Effector memory CD4-positive, alpha-beta T cell (primary cell): ENCODE measurements at places on chromosomes 1 and 21.

DNA sequence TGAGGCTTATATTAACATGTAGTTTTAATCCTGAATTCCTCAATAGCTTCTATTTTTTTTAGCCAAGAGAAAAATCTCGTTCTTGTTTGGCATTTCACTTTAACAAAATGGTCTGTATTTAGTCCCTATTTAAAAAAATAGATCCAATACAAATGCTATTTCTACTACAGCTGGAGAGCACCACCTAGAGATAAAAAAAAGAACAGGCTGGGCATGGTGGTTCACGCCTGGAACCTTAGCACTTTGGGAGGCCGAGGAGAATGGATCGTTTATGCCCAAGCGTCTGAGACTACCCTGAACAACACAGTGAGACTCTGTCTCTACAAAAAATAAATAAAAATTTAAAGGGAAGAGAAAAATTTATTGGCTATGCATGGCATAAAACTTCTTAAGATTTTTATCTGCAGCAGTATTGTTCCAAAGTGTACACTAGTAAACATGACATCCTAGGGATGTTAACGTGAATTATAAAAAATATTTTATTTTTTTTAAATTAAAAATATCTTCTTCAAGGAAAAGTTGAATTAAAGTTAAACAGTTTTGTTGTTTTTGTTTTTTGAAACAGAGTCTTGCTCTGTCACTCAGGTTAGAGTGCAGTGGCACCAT lies 4.4 kb downstream of the ST7L start:
- no peak for DNase-seq

GRCh38 chr1:64403331-64403730 lies 66.6 kb upstream of the CACHD1 start:
- DNase-seq, result no peak

DNA sequence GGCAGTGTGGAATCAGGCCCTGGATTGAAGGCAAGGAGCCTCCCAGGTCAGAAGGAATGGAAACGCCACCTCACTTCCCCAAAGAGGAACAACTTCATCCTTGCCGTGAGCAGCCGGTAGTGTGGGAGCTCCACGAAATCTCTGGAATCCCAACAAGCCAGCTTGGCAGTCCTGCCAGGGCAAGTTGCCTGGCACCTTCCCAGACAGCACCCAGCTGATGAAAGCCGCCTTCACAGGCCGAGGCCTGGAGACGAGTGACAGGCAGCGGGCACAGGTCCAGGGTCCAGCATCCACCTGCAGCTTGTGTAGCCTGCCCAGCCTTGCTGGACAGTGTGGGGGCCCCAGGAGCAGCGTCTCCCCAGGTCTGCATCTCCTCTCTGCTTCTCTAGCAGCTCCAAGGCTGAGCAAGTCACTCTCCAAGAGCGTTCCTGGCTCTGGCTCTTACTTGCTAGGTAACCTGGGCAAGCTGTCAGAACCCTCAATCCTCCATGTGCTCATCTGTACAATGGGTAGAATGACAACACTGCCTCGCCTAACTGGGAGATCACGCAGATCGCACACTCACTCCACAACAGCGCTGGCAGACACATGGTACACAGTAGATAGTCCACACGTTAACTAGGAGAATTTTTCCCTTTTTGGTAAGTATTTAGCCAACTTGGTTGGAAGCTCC lies 43.0 kb downstream of the ACOT7 start:
- no peak for DNase-seq

GRCh38 chr1:7236844-7237515 lies 451.7 kb downstream of the CAMTA1 start:
- no peak for DNase-seq

GRCh38 chr21:46603228-46603627 lies 1.7 kb downstream of the S100B start:
- no peak for DNase-seq

GRCh38 chr1:193311226-193311948 lies 125.0 kb upstream of the B3GALT2 start:
- no peak for DNase-seq
